Stimulated activated CD8-positive, alpha-beta memory T cell treated with anti-CD3 and anti-CD28 coated beads, Interleukin-2, amount 100 ng/mL, for 1 hour (primary cell): ENCODE measurements at places on chromosomes 13 and 19.
A peak's percentile ranks its signal among the peaks of the same experiment; 100 is the strongest.

DNA sequence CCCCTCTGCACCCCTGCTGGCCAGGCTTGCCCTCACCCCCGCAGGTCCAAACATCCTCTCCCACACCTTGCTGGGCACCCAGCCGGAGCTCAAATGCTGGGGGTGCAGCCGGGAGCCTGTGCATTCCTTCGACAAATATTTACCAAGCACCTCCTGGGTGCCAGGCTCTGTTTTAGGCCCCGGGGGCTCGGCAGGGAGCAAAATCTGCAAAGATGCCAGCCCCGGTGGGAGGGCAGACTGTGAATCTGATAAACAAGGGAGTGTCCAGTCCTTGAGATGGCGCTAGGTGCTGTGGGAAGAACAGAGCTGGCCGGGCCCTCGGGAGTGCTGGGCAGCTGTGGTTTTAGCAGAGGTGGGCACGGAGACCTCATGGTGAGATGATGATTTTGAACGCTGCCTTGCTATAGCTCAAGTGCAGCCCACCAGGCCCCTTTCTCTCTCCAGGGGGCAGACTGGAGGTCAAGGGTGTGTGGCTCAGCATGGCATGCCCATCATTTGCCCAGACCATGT lies 10.6 kb downstream of the NFIX start:
- no peak for DNase-seq

DNA sequence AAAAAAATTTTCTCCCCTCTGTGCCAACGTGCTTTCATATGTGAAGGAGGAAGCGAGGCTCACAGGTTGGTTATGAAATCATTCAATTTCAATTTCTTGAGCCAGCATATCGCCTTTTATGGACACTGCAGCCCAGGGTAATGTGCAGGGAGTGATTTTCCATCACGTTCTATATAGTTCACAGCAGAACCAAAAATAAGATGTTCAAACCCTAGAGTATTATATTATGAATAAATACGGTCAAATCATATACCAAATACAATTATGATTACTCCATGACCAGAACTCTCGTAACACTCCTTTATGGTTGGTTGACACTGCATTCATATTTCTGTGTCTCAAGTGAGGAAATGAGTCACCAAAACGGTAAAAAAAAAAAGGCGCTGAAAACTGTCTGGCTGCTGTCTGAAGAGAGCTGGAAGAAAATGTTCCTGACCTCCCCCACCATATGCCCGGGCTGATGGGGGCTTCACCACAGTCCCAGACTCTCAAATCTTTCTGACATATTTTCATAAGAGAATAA lies 75.8 kb upstream of the UBAC2 start:
- DNase-seq = no peak

- DNase-seq = no peak
These were observed 55.4 kb downstream of the SACS start for GRCh38 chr13:23377983-23378632.

GRCh38 chr13:42168496-42168895 lies 103.5 kb upstream of the AKAP11 start:
- no peak for DNase-seq

DNA sequence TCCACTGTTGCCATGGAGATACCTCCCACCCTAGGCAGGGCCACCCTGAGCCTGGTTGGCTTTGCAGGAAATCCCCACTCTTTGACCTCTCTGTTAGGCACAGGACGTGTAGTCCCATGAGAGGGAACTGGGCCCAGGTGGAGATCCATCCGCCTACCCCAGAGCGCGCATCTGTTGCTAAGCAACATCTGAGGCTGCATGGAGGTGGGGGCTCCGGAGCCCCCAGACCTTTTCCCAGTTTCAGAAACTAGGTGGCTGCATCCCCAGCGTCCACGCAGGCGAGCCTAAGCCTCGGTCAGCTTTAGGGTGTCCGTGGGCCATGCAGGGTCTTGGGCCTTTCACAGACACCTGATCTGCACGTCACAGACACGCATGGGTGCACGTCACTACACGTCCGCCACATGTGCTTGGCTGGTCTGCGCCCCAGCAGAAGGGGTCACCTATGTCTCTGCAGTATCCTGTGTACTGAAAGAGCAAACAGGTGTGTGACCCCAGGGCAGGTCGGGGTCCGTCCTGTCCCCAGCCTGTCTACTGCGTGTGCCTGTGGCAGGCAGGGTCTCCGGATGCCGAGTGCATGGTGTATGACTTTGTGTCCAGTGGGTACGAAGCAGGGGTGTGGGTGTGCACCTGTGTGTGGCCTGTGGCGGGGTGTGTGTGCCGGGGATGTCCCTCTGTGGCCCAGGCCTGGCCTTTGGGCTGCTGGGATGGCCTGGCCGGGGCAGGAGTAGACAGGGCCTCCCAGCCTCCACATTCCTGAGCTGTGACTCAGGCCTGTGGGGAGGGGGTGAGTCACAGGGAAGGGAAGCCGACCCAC lies 4.1 kb upstream of the CIRBP start:
- no peak for DNase-seq

DNA sequence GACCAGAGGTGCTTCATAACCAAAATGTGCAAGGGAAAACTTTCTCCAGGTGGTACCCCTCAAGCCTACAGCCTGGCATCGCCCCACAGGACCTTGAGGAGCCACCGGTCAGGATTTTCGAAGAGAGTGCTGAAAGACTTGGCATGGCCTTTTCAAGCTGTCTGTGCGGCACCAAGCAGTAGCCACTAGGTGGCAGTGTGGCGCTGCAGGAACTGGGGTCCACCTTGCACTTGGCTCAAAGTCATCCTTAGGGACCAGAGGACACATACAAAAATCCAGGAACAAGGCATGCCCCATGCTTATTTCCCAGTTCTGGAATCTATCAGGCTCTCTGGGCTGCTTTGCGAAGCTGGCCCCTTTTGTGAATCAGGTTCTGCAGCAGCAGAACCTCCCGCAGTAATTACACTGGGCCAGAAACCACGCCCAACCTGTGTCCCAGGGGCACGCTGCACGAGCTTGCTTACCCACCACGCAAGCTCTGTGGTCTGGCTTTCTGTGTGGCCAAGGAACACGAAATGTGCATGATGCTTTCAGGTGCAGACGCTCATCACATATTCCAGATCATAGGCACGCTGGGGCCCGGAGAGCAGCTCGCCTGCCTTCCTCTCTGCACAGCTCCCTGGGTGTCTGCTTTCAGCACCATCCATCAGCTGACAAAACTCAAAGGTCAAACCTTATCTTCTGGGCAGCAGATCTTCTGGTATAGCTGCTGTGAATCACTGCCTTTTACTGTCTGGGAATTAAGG lies 87.2 kb downstream of the SLC7A1 start:
- peak; percentile 60 for DNase-seq
